Jurkat, Clone E6-1 (cell line): ENCODE measurements at places on chromosomes 4 and X.
A peak's percentile ranks its signal among the peaks of the same experiment; 100 is the strongest.

GRCh38 chr4:178316211-178316610, 874.0 kb upstream of the AGA start:
- peak; percentile 0 for DNase-seq

- DNase-seq, result no peak
These were observed 7.8 kb upstream of the HERC3 start for GRCh38 chr4:88584471-88584900.

GRCh38 chrX:13014111-13015096, 30.0 kb downstream of the FAM9C start:
- DNase-seq, result no peak

DNA sequence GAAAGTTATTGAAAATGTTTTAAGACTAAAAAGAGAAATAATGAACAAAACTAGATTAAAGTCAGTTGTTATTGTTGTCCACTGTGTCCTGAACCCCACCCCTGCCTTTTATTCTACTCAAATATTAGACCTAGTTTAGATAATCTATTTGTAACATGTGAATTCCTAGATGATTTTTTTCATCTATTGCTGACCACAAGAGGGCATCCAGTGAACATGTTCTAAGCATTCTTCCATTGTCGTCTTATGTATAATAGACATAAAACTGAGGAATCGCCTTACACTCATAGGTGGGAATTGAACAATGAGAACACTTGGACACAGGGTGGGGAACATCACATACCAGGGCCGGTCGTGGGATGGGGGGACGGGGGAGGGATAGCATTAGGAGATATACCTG, 36.4 kb upstream of the HPRT1 start:
- no peak for DNase-seq

- no peak for DNase-seq
These were observed 29.9 kb upstream of the SOD3 start for GRCh38 chr4:24765376-24765988.

DNA sequence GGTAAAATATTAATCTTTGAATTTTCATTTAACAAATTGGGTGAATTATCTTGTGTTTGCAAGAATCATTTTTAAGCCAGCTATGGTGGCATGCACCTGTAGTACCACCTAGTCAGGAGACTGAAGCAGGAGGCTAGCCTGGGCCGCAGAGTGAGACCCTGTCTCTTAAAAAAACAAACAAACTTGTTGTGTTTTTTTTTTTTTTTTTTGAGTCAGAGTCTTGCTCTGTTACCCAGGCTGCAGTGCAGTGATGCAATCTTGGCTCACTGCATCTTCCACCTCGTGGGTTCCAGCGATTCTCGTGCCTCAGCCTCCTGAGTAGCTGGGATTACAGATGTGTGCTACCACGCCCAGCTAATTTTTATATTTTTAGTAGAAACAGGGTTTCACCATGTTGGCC, 2.2 kb downstream of the TXLNG start:
- DNase-seq, result no peak

- peak; percentile 18 for DNase-seq
These were observed 49.5 kb downstream of the CD99L2 start for GRCh38 chrX:150848914-150849365.

DNA sequence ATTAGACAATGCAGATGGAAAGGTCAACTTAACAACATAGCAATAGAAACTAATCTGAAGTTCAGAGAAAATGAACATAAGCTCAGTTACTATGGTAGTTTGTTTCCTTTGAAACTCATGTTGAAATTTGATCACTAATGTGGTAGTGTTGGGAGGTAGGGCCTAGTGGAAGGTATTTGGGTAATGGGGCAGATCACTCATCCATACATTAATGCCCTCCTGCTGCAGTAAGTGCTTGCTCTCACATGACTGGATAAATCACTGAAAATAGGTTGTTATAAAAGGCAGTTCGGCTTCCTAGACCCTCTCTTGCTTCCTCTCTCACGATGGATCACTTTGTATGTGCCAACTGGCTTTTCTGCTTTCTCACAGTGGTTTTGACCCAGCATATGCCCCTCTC, 567.4 kb upstream of the GALNT7 start:
- DNase-seq, result no peak

DNA sequence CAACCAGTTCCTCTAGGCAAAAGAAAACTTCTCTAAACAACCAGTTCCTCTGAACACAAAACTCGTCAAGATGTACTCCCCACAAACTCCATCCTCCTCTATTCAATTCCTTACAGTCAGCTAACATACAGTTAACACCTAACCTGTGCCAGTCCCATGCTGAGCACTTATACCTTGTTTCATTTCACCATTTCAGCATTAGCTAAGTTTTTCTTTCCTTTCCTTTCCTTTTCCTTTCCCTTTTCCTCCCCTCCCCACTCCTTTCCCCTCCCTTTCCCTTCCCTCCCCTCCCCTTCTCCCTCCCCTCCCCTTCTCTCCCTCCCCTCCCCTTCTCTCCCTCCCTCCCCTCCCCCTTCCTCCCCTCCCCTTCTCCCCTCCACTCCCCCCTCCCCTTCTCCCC, 13.1 kb downstream of the HERC6 start:
- DNase-seq, result no peak

- no peak for DNase-seq
These were observed 15.1 kb upstream of the FABP2 start for GRCh38 chr4:119337010-119337409.

DNA sequence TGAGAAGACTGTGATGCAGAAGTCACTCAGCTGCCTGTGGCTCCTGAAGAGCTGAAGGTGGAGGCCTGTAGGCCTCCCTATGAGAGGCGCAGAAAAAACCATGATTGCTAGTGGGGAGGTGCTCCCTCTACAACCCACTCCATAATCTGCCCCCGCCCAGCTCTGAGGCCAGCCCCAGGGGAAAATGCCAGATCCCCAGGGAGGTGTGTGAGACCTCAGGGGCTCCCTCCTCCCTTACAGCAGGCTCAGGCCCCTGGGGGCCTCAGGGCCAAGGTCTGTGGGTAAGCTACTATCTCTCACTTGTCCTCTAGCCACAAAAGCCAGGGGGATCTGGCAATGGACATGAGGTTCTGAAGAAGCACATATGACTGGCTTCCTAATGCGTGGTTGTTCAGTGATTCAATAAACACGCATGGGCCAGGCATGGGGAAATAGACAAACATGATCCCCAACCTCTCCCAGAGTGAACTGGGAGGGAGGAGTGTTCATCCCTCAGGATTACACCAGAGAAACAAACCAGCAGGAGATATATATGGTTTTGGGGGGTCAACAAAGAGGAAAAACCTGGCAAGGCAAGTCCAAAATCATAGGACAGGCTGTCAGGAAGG, 51.0 kb upstream of the MTM1 start:
- DNase-seq, result no peak

DNA sequence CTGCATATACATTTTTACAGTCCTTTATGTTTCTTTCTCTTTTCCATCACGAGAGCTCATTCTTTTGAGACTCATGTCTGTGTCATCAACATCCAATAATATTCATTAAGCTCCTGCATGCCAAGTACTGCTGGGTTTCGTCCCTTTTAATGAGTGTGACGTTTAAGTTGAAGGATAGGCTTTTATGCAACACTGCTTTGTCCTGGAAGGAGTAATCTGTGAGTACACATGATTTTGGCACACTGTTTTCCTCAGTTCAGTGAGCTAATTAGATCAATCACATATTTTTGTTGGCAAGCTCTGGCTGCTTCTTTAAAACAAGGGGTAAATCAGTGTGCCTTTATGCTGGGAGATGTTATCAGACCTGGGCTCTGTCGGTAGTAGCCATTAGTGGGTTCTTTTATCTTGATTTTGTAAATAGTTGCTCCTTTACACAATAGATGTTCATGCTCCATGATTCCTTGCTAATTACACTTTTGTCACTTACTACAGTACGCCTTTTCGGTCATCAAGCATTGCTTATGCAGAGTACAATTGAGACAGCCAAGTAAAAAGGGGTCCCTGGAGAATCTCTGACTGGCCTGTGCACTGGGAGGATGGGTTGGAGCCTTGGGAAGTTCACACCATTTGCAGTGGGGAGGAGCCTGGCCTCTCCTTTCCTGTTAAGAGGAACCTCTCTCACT, 132.6 kb downstream of the FHIP1A start:
- no peak for DNase-seq

DNA sequence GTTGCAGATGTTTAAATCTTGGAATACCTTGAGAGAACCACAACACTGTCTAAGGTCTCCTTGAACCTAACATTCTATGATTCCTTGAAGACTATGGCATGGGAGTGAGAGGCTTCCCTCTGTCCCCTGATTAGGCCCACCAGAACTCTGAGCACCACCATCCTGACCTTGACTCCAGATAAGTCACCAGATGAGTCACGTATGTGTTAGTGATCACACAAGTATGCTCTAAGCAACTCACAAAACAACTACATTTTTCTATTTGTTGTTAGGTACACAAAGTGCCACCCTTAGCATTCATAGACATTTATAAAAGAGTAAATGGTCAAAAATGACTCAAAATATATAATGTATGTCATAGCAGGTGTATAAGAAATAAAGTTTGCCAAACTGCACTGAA, 252.9 kb upstream of the CXXC4 start:
- no peak for DNase-seq

GRCh38 chrX:116282751-116283150, 112.2 kb downstream of the AGTR2 start:
- no peak for DNase-seq

GRCh38 chr4:167475951-167476350, 241.7 kb upstream of the SPOCK3 start:
- no peak for DNase-seq

- no peak for DNase-seq
These were observed 28.3 kb upstream of the ALG13 start for GRCh38 chrX:111652719-111653118.

- DNase-seq, result peak; percentile 51
These were observed 25.8 kb downstream of the CRMP1 start for GRCh38 chr4:5866841-5867813.

- DNase-seq, result no peak
These were observed 37.5 kb downstream of the HERC3 start for GRCh38 chr4:88629826-88630225.

- no peak for DNase-seq
These were observed 2.9 kb upstream of the SPARCL1 start for GRCh38 chr4:87532109-87532508.

DNA sequence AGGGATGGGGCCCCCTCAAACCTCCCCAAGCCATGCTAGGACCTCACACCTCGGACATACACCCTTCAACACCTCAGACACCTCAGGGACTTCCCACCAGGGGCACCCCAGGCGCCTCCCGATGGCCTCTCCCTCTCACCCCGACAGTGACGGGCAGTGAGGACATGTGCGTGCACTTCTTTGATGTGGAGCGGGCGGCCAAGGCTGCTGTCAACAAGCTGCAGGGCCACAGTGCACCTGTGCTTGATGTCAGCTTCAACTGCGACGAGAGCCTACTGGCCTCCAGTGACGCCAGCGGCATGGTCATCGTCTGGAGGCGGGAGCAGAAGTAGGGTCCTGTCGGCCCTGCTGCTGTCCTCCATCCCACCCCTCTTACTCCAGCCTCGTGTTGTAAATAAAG, 7.4 kb downstream of the WDR13 start:
- no peak for DNase-seq
